ENCODE measurements at places on chromosomes 11 and 22.

- DNase-seq, result peak; percentile 30
Observed at GRCh38 chr11:1453611-1454034, 33.0 kb downstream of the MOB2 start.

DNA sequence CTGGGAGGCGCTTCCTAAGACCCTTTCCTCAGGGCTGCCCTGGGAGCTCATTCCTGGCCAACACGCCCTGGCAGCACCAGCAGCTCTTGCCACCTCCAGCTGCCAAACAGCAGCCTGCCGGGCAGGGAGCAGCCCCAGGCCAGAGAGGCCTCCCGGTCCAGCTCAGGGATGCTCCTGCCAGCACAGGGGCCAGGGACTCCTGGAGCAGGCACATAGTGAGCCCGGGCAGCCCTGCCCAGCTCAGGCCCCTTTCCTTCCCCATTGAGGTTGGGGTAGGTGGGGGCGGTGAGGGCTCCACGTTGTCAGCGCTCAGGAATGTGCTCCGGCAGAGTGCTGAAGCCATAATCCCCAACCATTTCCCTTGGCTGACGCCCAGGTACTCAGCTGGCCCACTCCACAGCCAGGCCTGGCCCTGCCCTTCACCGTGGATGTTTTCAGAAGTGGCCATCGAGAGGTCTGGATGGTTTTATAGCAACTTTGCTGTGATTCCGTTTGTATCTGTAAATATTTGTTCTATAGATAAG, 7.6 kb downstream of the SLC39A13 start:
- no peak for DNase-seq

DNA sequence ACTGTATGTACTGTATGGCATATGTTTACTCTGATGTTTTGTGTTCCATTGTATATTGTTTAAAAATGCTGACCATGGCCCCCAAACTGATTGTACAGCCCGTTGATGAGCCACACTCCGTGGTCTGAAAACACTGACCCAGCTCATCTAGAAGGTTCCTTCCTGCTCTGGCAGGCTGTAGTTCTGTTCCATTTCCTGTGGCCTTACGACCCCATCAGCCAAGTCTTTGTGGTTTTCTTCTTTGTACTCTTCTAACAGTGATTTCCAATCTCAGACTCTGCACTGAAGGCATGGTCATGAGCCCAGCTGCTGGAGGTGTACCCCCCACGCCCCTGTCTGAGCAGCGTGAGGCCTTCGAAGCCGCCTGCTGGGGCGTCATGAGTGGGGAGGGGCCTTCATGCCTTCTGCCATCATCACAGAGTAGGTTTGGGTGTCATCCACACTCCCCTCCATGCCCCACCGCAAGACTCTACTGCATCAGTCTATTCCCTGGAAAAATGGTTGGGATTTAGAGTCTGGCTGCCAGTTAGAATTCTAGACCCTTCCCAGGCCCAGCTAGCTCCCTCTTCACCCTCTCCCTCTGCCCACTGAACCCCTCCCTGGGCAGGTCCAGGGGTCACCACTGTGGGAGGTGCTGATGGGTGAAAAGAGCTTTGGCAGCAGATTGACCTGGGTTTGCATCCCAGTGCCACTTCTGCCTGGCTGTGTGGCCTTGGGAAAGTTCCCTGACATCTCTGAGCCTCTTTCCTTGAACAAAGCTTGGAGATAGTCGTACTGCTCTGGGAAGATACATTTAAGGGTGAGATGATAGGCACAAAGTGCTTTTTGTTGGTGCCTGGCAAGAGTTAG, 11.3 kb upstream of the C11orf96 start:
- DNase-seq, result no peak

DNA sequence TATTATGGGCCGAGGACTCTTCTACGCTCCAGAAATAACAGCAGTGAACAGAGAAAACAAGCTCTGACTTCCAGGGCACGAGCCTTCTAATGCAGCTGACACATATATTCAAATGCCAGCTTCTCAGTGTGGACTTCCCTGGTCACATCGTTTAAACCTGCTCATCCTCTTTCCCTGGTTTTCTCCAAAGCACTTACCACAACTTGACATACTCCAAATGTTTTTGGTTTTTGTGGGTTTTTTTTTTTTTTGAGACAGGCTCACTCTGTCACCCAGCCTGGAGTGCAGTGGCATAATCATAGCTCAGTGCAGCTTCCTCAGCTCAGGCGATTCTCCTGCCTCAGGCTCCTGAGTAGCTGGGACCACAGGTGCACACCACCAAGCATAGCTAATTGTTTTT, 105.5 kb downstream of the MICAL3 start:
- no peak for DNase-seq

DNA sequence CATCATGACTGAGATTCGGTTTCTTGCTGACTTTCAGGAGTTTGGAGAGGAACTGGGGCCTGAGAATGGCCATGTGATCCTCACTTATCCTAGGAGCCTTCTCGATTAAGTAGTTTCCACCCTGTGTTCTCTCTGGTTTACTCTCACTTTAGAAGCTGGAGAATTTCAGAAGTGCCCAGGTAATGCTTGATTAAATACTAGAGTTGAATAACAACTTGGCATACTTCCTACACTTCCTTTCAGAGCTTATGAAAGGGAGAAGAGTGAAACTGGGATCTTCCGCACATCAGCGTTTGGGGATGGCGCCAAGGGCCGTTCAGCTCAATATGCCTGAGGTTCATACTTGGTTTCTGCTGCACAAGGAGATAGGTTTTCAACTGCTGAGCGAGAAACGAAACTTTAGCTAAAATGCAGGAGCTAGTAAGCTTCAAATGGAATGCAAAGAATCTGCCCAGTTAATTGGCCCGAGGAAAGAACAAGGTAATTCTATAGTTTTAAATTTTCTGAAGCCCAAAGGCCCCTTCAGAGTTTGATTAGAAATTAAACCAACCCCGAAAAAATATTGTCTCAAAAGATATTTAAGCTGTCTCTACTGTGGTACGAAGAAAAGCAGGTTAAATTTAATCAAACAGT, 823 bp upstream of the MUC15 start:
- peak; percentile 21 for DNase-seq

- no peak for DNase-seq
Observed at GRCh38 chr22:47116426-47117341, 354.2 kb downstream of the TBC1D22A start.

- no peak for DNase-seq
Observed at GRCh38 chr11:41431784-41432183, 27.7 kb downstream of the LRRC4C start.

- DNase-seq, result no peak
Observed at GRCh38 chr11:71456294-71456693, 3.3 kb downstream of the NADSYN1 start.

- DNase-seq, result peak; percentile 68
Observed at GRCh38 chr11:1755692-1756561, 5.5 kb upstream of the IFITM10 start.

DNA sequence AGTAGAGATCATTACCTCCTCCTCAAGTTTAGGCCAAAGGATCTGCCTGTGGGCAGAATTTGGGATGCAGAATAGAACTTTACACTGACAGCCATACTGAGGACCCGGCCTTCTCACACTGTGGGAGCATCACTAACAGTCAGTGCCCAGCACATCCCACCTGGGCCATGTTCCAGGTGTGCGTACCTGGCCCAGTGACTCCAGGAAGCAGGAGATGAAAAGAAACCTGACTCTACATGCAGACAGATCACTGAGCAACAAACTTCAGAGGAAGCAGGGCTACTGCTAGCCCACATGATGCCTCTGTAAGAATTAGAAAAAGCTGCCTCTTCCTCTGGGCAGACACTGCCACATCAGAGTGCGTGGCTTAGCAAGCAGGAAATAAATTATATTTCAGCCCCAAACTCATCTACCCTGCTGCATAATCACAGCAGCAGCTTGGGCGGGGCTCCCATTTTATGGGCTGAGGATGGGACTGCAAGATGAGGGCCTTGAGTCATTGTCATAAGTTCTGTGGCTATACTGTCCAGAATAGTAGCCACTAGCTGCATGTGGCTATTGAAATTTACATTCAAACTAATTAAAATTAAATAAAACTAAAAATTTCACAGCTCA, 6.0 kb upstream of the LMO2 start:
- no peak for DNase-seq

DNA sequence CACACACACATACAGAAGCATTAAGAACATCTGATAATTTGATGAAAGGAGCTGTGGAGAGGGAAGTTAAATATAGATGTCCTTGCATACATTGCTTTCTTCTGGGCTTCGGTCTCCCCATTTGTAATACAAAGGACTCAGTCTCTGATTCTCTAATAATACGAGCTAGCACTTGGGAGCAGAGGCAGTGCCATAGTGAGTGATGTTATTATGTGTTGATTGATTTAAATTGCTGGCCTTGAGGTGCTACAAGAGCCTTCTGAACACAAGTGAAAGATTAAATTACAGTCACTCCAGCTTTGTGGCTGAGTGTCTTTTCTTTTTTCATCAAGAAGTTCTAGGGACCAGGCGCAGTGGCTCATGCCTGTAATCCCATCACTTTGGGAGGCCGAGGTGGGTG, 61.5 kb upstream of the HMGXB4 start:
- DNase-seq, result no peak

DNA sequence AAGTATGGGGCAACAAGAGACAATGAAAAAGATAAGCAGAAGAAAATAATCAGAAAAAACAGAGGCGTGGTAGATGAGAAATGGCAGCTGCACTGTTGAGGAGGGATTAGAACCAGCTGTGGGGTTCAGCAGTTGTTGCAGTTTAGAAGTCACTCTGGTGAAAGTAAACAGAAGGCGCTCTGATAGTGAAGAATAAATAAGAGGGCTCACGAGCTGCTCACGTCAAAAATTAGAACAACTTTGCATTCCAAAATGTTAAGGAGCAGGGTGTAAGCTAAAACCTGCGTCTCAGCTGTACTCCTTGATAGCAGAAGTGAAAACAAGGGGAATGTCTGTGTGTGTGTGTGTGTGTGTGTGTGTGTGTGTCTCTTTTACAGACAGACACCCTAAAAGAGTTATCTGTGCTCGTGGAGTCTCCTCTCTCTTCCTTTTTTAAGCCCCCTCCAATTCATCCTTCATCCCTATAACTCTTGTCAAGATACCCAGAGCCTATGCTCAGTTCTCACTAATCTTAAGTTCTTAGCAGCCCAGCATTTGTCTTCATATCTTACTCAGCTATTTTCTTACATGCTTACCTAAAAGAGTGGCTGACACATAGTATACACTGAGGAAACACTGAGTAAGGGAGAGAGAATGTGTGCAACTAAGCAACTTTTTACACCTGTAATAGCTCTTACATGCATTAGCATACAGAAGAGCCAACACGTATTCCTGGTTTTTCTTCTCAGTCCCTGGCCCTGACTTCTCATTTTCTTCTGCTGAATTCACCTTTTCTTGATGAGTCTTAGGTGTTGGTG, 8.9 kb downstream of the TTC17 start:
- no peak for DNase-seq

DNA sequence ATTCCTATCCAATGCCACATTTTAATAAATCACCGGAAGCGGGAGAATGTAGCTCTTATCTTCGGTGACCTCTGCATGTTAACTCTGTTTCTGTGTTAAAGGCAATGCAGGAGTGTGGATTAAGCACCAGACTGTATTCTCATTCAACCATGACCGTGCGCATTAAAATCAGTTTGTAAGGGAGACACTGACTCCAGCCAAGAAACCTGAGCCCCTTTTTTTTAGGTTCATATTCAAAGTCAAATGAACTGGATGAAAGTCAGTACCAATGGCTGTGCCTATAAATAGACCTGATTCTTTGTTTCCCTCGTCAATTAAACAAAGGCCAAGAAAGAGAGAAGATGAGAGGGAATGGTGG, 32.2 kb downstream of the C11orf91 start:
- DNase-seq, result no peak

DNA sequence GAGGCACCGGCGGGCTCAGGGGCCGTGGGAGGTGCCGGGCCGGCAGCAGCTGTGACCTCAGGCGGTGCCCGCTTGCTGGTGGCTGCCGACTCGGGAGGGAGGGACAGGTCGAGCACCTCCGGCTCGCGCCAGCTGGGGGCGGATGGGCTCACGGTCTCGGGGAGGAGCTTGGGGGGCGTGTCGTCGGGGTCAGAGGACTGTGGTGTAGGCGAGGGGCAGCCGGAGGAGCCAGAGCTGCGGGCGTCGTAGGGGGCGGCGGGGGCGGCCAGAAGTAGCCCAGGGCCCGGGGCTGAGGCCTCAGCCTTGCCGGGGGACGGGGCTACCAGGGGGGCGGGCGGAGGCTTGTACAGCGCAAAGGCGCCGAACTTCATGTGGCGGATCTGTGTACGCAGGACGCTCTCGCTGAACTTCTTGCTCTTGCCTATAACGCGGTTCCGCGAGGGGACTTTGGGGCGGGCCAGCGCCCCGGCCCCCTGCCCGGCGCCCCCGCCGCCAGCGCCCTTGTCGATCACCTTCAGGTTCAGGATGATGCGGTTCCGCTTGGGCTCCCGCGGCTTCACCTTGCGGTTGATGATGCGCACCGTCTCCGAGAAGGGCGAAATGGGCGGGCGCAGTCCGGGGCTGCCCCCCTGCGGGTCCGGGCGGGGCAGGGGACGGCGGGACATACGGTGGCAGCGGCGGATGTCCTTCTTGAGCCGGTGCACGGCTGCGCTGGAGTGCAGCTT, 5.5 kb downstream of the CBX6 start:
- peak; percentile 60 for DNase-seq

- DNase-seq, result no peak
Observed at GRCh38 chr22:36608987-36609386, 80.0 kb upstream of the EIF3D start.

DNA sequence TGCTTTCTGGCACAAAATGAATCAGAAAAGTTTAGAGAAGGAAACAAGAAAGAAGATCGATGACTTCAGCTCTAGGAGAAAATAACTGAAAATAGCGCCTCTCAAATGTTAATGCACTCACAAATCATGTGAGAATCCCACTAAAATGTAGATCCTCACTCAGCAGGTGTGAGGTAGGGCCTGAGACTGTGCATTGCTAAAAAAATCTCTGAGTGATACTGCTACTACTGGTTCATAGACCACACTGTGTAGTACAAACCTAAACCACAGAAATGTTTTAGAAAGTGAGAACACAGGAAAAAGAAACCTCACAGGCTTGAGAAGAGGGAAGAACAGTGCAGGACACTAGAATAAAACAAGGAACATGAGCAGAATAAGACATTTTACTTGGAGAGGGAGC, 2.0 kb downstream of the OR8D4 start:
- no peak for DNase-seq

- DNase-seq, result no peak
Observed at GRCh38 chr11:38153985-38154384, 1555.9 kb upstream of the RAG2 start.

- DNase-seq, result no peak
Observed at GRCh38 chr11:115691030-115691429, 186.8 kb upstream of the CADM1 start.

- DNase-seq, result no peak
Observed at GRCh38 chr22:22045571-22046335, 63.2 kb upstream of the TOP3B start.

- DNase-seq, result no peak
Observed at GRCh38 chr11:65036931-65037330, 4.1 kb upstream of the SAC3D1 start.

GRCh38 chr11:27064086-27064485, 23.5 kb downstream of the BBOX1 start:
- no peak for DNase-seq

DNA sequence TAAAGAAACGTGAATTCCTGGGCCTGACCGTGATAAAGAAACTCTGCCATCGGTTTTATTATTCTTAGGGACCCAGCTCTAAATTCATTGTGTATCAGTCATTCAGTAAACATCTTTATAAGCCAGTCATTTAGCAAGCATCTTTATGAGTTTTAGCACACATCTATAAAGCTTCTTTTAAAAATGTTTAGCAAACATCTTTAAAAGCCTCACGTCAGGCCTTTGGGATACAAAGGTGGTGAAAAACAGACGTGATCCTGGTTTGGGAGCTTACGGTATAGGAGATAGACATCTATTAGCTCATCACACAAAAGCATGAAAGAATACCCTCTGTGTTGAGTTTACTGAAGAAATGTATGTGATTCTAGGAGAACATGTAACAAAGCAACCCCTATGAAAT, 320.2 kb downstream of the LARGE1 start:
- no peak for DNase-seq

GRCh38 chr11:31815711-31816467, 4.8 kb upstream of the PAX6 start:
- no peak for DNase-seq

Measured in left kidney (tissue), 8 donors.